ENCODE measurements at places on chromosomes 12 and 14. TPM values are rescaled to one million over a fixed set of nuclear protein-coding genes. Genes with fewer than 3 reads are reported as not detected.

- H3K27ac ChIP-seq = no peak overlapping the region
- H3K4me3 ChIP-seq = no peak overlapping the region
- no peaks in the 10 kb centered on the region for H3K4me1 ChIP-seq
- no peaks in the 10 kb centered on the region for H3K27me3 ChIP-seq
- DNase-seq = no peak
- H3K36me3 ChIP-seq = no peaks in the 10 kb centered on the region
Measured at GRCh38 chr12:99059824-99060511, 414.9 kb downstream of the APAF1 start.

The SRGAP1 gene
- total RNA-seq = 17.9 TPM

The CDCA3 gene
- 3.3 TPM for total RNA-seq

- no peak for DNase-seq
- no peaks in the 10 kb centered on the region for H3K4me1 ChIP-seq
- no peak overlapping the region for H3K4me3 ChIP-seq
- H3K27me3 ChIP-seq = no peaks in the 10 kb centered on the region
Measured at GRCh38 chr12:98606359-98606988, 13.0 kb downstream of the SLC25A3 start.

GRCh38 chr12:57188090-57188425, 28.5 kb upstream of the NXPH4 start:
- H3K27ac ChIP-seq = no peak overlapping the region
- H3K4me3 ChIP-seq = no peak overlapping the region
- no peak for DNase-seq
- H3K4me1 ChIP-seq = no peaks in the 10 kb centered on the region
- H3K36me3 ChIP-seq = peaks cover 99% of the 10 kb centered on the region
- no peaks in the 10 kb centered on the region for H3K27me3 ChIP-seq

DNA sequence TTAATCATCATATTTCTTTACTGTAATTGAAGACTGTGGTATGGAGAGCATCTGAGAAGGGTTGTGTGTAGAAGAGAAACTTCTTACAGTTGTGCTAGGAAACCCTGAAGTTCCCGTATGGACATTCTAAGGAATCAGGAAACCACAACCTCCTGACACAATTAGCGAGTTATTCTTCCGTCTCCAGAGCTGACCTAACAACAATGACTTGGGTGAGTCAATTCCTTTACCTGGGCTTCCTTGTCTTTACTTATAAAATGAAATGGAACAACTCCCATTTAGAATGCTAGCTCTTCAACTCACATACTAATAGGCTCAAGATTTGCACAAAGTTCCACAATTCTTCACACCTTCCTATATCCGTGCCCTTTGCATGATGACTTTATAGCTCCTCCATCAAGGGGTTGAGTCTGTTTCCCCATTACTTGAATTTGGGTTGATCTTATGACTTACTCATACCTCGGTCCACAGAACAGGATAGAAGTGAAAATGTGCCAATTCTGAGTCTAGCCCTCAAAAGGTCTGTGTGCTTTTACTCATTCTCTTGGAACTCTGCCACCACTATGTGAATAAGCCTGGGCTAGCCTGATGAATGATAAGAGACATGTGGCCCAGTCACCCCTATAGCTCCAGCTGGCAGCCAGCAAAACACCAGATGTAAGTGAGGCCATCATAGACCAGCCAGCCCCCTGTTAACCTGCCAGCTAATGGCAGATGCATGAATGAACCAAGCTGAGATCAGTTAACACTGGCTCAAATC, 459.4 kb downstream of the ETNK1 start:
- H3K36me3 ChIP-seq = no peaks in the 10 kb centered on the region
- H3K4me3 ChIP-seq = no peak overlapping the region
- H3K27ac ChIP-seq = no peak overlapping the region
- DNase-seq = peak; percentile 54
- no peaks in the 10 kb centered on the region for H3K4me1 ChIP-seq

The INSM2 gene
- not detected for total RNA-seq

The GOLT1B gene
- total RNA-seq = 9.3 TPM

The WNT1 gene
- not detected for total RNA-seq

- H3K27me3 ChIP-seq = no peaks in the 10 kb centered on the region
- DNase-seq = no peak
- no peaks in the 10 kb centered on the region for H3K36me3 ChIP-seq
- no peak overlapping the region for H3K4me3 ChIP-seq
Measured at GRCh38 chr14:83533734-83534133, 1996.2 kb upstream of the FLRT2 start.

DNA sequence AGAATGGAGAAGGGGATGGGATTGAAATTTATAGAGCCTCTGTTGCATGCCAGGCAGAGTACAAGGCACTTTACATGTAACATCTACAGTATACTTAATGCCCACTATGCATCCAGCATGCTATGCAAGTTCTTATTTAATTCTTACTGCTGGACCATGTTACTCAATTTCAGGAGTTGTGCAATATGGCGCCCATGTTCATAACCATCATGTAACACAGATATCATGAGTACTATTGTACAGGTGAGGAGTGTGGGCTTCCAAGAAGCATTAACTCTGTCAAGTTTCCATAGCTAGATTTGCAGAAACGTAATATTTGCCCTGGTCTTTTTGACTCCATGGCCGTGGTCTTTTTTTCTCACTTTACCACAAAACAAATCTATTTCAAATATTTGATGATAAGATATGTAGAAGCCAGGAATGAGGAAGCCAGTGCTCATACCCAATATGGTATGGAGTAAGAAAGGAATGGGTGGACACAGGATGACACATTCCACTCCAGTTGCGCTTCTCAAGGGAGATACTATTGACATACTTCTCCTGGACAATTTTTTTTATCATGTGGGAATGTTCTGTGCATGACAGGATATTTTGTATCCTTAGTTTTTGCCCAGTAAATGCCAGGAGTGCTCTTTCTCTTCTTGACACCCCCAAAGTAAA, 191.8 kb downstream of the C12orf75 start:
- no peak overlapping the region for H3K4me3 ChIP-seq
- DNase-seq = no peak
- H3K4me1 ChIP-seq = peaks cover 15% of the 10 kb centered on the region
- H3K27me3 ChIP-seq = no peaks in the 10 kb centered on the region
- H3K36me3 ChIP-seq = no peaks in the 10 kb centered on the region

DNA sequence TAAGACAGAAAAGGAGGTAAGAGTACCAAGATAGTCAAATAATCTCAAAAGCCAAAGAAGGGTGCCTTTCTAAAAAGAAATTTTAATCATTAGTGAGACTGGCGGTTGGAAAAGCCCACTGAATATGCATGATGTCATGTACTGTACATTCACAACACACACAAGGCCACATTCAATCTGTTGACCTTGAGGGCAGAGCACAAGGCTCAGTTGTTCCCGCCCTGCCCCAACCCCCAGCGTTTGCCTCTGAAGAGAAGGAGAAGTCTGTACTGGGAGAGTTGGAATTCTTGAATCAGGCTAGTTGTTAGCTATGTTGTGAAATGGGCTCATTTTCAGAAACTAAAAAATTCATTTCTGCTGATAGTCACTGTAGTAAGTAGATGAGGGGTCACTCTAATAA, 50.2 kb upstream of the NID2 start:
- H3K4me1 ChIP-seq = no peaks in the 10 kb centered on the region
- no peak overlapping the region for H3K4me3 ChIP-seq
- DNase-seq = no peak
- no peaks in the 10 kb centered on the region for H3K36me3 ChIP-seq
- no peak overlapping the region for H3K27ac ChIP-seq
- H3K27me3 ChIP-seq = no peaks in the 10 kb centered on the region

The SLC22A17 gene
- 33.3 TPM for total RNA-seq

DNA sequence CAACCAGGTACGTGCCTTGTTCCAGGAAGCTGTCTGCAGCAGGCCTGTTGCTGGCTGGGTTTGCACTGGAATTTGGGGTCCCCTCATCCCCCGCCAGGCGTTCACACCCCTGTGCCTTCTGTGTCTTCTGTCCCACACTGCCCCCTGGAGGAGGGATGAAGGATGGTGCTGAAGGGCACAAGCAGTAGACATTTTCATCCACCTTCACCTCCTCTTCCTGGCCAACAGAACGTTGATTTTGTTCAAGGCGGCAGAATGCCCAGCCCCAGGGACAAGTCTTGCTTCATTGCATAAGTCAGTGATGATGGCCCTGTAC, 122.1 kb downstream of the CALM1 start:
- no peaks in the 10 kb centered on the region for H3K36me3 ChIP-seq
- peaks cover 91% of the 10 kb centered on the region for H3K4me1 ChIP-seq
- no peaks in the 10 kb centered on the region for H3K27me3 ChIP-seq
- H3K4me3 ChIP-seq = no peak overlapping the region
- DNase-seq = peak; percentile 51

GRCh38 chr14:56297449-56297848, 179.2 kb downstream of the PELI2 start:
- H3K4me3 ChIP-seq = no peak overlapping the region
- no peak for DNase-seq
- H3K4me1 ChIP-seq = no peaks in the 10 kb centered on the region
- peaks cover 35% of the 10 kb centered on the region for H3K36me3 ChIP-seq

DNA sequence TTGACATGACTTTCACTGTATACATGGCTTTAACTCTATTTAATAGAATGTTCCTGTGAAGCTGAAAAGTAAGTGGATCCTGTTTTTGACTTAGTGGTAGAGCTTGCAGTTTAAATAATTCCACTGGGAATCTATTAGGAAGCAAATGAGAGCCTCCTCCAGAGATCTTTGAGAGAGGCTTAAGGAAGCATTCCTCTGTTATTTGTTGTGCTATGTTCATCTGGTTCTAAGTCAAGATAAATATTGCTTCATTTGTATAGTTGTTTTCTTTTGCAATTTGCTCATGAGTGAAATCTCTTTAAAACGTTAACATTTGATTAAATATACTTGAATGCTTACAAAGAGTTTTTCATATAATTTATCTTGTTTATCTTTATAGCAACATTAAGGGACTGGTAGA, 70.4 kb downstream of the TMTC2 start:
- H3K27me3 ChIP-seq = no peaks in the 10 kb centered on the region
- no peak overlapping the region for H3K4me3 ChIP-seq
- H3K4me1 ChIP-seq = peaks cover 19% of the 10 kb centered on the region
- H3K27ac ChIP-seq = no peak overlapping the region
- H3K36me3 ChIP-seq = no peaks in the 10 kb centered on the region
- DNase-seq = no peak

DNA sequence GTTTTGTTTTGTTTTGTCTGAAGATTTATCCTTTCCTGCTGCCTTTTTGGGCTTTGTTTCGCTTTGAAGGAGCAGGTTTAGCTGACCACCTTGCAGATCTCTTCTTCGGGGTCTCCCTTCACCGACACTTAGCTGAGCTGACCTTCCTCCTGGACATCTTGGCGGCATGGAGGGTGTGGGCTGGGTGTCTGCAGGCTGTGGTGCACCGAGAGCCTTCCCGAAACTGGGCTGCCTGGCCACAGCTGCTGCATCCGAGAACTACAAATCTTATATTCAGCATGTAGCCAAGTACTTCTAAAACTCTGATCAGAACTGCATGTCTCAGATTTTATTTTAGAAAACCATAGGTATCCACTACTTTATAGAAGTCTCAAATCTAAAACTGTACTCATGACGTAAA, 84.9 kb downstream of the PPFIBP1 start:
- peak overlapping the region; percentile 52 for H3K27ac ChIP-seq
- no peaks in the 10 kb centered on the region for H3K27me3 ChIP-seq
- no peak for DNase-seq
- no peak overlapping the region for H3K4me3 ChIP-seq
- no peaks in the 10 kb centered on the region for H3K36me3 ChIP-seq

- H3K27ac ChIP-seq = peak overlapping the region; percentile 98
- H3K4me3 ChIP-seq = no peak overlapping the region
- DNase-seq = no peak
- peaks cover 33% of the 10 kb centered on the region for H3K36me3 ChIP-seq
Measured at GRCh38 chr12:120540445-120540844, 6.3 kb downstream of the RNF10 start.

DNA sequence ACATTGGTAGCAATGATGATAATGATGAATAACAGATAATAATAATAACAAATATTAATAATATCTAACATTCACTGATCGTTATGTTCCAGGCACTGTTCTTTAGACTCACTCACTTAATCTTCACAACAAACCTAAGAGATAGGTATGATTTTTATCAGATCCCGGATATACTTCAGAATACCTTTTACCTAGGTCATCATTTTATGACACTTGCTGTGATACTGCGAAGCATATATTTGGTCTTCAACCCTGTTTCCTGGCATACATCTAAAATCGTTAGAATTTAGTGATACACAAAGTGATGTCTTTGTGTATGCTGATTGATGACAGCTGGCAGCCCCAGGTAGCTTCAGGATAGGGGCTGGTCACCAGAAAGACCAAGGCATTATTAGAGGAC, 46.1 kb downstream of the SLC41A2 start:
- peaks cover 14% of the 10 kb centered on the region for H3K4me1 ChIP-seq
- H3K27me3 ChIP-seq = no peaks in the 10 kb centered on the region
- no peak for DNase-seq
- no peak overlapping the region for H3K4me3 ChIP-seq
- H3K27ac ChIP-seq = no peak overlapping the region
- peaks cover 15% of the 10 kb centered on the region for H3K36me3 ChIP-seq

The SYT1 gene
- total RNA-seq = 1.0 TPM

DNA sequence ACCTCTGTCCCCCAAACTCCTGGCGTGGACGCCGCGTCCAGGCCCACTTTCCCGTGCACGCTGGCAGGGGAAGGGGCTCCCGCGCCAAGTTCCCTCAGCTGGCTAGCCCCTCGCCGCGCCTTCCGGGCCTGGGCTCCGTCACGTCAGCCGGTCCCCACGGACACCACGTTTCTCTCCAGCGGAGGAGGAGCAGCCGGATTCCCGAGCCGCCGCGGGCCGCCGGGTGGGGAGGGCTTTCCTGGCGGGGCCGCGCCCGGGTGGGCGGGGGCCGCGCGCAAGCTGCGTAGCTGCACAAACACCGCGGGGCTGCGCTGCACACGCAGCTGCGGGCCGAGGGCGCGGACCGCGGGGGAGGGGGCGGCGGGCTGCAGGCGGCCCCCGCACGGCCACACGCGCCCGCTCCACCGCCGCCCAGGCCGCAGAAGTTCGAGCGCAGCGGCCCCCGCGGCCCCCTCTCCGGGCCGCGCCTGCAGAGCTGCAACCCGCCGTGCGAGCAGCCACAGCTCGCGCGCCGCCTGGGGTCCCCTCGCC, 45.1 kb upstream of the PNMA1 start:
- H3K4me3 ChIP-seq = peak overlapping the region; percentile 67
- peaks cover 86% of the 10 kb centered on the region for H3K4me1 ChIP-seq
- H3K36me3 ChIP-seq = no peaks in the 10 kb centered on the region
- H3K27me3 ChIP-seq = no peaks in the 10 kb centered on the region
- peak overlapping the region; percentile 100 for H3K27ac ChIP-seq
- peak; percentile 93 for DNase-seq

- DNase-seq = no peak
- no peaks in the 10 kb centered on the region for H3K36me3 ChIP-seq
- no peaks in the 10 kb centered on the region for H3K4me1 ChIP-seq
- H3K4me3 ChIP-seq = no peak overlapping the region
- no peak overlapping the region for H3K27ac ChIP-seq
Measured at GRCh38 chr12:111242184-111242583, 126.7 kb downstream of the PHETA1 start.

GRCh38 chr14:54138354-54139038, 181.9 kb upstream of the BMP4 start:
- DNase-seq = no peak
- H3K36me3 ChIP-seq = no peaks in the 10 kb centered on the region
- H3K4me1 ChIP-seq = no peaks in the 10 kb centered on the region
- no peaks in the 10 kb centered on the region for H3K27me3 ChIP-seq
- H3K27ac ChIP-seq = no peak overlapping the region
- H3K4me3 ChIP-seq = no peak overlapping the region
